Left colon (tissue), 2 donors: ENCODE measurements at places on chromosomes 11 and 22. TPM values are rescaled to one million over a fixed set of nuclear protein-coding genes. Genes with fewer than 3 reads are reported as not detected.

GRCh38 chr11:117716521-117717440, 80.2 kb downstream of the DSCAML1 start:
- DNase-seq: no peak

DNA sequence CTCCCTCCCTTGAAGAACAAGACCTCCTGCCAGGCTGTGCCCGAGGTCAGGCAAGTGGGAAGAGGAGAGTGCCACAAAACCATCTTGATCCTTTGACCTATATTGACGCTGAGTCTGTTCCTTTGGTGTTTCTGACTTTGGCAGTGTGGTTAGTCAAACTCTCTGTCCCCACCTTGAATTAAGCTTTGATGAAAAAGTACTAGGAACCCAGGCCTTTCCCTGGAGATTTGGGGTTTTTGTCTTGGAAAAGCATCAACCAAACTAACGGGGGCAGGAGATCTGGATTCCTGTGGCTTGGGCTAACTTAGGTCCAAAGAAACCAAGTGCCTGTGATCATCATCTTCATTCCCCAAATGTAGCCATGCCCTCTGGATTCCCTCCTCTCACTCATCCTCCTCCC, 40.4 kb downstream of the ARFGAP2 start:
- DNase-seq: no peak

BDNF gene
- 0.11 TPM for total RNA-seq

- DNase-seq: peak; percentile 11
These were observed 22.1 kb upstream of the BDNF start for GRCh38 chr11:27722117-27722952.

GRCh38 chr11:76543006-76543703, 98.3 kb downstream of the EMSY start:
- no peak for DNase-seq

- no peak for DNase-seq
These were observed 24.2 kb downstream of the ALX4 start for GRCh38 chr11:44285756-44286155.

DNA sequence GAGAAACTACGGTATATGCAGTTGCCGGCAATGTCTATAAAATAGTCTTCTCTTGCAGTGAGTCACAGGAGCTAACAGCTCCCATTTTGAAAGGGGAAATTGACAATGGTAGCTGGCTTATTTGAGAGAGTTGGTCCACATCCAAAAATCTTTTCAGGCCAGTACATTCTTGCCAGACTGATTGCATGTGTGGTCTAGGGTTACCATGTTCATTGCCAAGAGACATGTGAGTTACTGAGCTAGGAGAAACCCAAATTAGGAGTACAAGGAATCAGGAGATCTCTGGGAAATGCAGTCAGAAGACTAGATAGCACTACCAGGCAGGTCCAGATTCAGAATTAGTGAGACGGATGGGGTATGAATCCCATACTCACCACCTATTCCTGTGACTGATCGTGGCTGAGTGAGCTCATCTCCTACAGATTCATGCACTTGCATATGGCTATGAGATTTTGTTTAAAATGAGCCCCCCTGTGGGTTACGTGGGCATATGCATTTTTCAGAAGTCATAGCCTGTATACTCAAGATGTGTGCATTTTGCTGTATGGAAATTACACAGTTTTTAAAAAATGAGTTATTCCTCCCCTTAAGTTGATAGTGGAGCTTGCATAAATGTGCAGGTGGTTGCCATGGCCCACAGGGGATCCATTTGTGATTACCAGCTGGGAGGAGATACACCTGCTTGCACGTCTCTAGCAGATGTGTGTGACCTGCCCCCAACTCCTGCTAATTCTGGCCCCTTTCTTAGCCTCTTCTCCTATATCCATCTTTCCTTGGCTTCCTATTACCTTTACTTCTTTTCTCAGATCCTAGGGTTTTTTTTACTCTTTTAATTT, 102.7 kb downstream of the COMMD9 start:
- no peak for DNase-seq

GRCh38 chr22:36301384-36301828, 48.5 kb downstream of the APOL1 start:
- peak; percentile 73 for DNase-seq

GRCh38 chr22:27388090-27388600, 413.4 kb downstream of the MN1 start:
- DNase-seq: no peak

- DNase-seq: no peak
These were observed 88.6 kb upstream of the DBX1 start for GRCh38 chr11:20248871-20249270.

HRAS gene
- 58.1 TPM for total RNA-seq

- no peak for DNase-seq
These were observed 80.5 kb upstream of the LINC01488 start for GRCh38 chr11:69400771-69401590.

KDELR3 gene
- 17.2 TPM for total RNA-seq

LAYN gene
- total RNA-seq: 1.9 TPM

DNA sequence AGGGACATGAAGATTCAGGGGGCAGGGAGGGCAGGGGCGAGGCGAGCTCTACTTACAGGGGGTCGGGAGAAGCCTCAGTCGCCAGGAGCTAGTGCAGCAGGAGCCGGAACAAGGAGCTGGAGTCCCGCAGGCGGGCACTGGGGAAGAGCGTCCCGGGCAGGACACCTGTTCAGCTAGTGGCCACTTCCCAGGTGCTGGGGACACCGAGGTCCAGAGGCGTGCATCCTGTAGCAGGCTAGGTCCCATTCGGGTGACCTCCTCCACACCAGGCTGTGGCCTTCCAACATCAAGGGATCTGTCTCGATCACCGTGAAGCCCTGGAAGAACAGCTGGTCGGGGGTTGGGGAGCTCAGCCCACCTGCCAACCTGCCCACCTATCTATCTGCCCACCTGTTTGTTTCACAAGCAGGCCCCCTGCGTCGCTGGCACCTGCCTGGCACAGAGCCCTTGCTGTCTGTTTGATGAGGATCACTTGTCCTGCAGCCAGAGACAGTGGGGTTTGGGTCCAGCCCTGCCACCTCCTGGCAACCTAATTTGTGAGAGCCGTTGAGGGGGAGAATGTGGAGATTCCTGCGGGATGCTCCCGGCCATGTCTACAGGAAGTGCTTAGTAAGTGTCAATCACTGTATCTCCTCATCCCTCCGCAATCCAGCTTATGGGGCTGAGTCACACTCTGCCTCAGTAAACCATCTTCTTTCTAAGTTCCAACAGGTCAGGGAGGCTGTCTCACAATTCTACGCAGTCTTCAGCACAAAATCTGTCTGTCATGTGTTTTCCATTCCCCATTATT, 940.9 kb downstream of the BRD1 start:
- no peak for DNase-seq

SYNGR1 gene
- 4.4 TPM for total RNA-seq

DNA sequence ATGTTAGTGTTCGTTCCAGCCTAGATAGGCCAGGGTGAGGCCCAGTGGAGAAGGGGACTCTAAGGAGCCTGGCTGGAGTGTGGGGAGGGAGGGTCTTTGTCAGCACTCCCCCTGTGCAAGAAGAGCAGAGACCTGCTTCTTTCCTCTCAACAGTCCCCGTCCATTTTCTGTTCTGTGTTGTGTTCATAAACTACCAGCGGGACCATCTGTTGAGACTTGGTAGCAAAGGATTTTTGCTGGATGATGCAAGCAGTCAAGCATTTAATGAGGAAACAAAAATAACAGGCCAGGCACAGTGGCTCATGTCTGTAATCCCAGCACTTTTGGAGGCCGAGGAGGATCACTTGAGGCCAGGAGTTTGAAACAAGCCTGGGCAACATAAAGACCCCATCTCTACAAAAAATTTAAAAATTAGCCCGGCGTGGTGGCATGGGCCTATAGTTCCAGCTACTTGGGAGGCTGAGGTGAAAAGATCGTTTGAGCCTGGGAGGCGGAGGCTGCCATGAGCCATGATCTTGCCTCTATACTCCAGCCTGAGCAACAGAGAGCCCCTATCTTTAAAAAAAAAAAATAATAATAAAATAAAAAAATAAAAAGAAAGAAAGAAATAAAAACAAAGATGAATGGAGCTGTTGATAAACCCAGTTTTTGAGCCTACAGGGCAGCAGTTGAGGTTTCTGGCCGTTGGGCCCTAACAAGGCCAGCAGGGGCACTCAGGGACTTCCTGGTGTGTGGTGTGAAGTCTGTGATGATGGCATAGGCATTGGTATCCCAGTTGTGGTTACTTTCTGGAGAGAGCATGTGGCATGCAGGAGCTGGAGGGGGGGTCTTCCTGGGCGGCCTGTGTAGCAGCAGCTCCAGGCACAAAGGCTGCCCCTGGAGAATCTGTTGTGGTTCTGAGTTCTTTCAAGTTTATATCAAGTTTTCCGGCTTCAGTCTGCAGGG, 1.7 kb upstream of the TXNRD2 start:
- DNase-seq: no peak

DNA sequence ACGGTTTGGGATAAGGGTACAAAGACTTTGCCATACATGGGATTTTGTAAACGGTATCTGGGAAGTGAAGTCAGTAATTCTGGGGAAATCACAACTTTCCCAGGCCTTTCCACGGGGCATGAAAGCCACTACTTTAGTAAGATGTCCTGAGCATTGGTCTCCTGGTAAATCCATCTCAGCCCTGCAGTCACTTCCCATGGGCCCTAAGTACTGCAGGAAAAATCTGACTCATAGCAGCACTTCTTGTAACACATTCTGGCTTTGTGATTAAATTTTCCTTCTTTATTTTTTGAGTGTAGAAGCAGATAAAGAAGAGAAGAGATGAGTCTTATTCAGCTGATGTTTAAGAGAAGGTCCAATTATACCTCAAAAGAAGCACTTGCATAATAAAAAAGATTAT, 67.6 kb downstream of the BLID start:
- DNase-seq: no peak

DNA sequence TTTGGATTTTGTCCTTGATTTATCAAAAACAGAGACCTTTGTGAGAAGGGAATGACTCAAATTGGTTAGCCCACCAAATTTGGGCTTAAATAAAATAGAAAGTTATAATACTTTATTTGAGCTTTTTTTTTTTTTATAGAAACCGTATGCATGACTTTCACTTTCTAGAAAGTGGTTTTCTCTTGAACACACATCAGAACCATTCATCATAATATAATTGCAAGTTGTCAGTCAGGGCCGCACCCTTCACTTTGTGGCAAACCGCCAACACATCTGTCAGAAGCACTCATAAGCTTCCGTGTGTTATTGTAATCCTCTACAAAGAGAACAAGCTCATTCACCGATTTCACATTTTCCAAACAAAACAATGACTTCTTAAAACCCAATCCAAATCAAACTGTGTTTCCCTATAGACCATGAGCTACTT, 76.1 kb downstream of the SOX6 start:
- peak; percentile 94 for DNase-seq

GRCh38 chr22:37485395-37486223, 575 bp downstream of the MFNG start:
- no peak for DNase-seq

- peak; percentile 46 for DNase-seq
These were observed 28.7 kb downstream of the ZNRF3 start for GRCh38 chr22:28911777-28912669.

CHRM4 gene
- 3.1 TPM for total RNA-seq

- DNase-seq: no peak
These were observed 21.9 kb downstream of the IGSF9B start for GRCh38 chr11:133934599-133935550.

RDX gene
- total RNA-seq: 16.4 TPM

MRGPRF gene
- total RNA-seq: 3.4 TPM

DNA sequence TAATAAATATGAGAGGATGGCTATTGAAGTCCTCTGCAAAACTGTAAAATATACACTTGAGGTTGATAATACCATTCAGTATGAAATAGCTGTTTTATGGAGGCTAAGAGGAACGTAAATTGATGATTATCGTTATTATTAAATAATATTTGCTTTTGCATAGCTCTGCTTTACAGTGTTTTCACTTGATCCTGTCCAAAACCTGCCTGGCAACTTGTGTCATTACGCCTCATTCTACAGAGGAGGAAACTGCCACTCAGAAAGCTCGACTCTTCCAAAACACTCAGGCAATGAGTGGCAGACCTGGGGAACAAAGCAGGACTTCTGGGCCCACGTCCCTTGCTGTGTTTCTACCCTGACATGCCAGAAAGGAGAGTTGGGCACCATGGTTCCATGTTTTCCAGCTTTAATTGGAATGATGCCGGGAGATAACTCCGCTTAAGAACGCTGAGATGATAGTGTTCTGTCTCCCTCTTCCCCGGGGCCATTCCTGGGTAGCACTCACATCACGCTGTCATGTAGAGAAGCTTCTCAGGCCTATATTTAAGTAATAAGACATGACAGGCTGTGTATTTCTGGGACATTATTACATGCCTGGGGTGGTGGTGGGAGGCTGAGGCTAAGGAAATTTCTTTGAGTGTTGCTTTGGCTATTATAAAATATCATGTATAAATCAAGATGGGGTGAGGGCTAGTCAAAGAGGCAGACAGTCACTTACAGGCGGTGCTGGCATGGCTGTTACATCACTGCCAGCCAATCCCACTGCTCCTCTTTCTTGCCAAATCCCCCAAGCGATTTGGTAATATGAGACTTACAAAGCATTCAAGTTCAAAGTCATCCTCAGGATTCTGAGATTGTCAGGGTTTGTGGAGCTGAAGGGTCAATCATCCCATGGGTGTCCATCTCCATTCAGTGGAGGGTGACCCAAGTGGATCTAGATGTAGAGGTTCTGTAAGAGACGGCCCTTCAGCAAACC, 501.7 kb downstream of the INSC start:
- no peak for DNase-seq

DNA sequence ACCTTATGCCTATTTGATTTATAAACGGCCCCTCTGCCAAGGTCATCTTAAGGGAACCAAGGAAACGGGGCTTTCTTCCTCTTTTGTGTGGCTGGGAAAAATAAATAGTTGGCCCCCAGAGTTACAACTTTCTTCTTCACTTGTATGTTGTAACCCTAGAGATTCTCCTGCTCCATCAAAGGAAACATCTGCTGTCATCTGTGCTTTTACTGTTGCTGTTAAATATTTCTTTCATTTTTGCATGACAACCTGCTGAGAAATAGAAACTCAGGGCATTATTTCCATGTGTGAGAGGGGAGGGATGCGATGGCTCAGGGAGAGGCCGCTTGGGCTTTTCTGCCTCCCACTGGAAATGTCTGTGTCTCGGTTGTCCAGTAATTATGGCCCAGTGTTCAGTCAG, 21.8 kb upstream of the CDC42EP2 start:
- DNase-seq: no peak

KCNK4 gene
- total RNA-seq: not detected

DNA sequence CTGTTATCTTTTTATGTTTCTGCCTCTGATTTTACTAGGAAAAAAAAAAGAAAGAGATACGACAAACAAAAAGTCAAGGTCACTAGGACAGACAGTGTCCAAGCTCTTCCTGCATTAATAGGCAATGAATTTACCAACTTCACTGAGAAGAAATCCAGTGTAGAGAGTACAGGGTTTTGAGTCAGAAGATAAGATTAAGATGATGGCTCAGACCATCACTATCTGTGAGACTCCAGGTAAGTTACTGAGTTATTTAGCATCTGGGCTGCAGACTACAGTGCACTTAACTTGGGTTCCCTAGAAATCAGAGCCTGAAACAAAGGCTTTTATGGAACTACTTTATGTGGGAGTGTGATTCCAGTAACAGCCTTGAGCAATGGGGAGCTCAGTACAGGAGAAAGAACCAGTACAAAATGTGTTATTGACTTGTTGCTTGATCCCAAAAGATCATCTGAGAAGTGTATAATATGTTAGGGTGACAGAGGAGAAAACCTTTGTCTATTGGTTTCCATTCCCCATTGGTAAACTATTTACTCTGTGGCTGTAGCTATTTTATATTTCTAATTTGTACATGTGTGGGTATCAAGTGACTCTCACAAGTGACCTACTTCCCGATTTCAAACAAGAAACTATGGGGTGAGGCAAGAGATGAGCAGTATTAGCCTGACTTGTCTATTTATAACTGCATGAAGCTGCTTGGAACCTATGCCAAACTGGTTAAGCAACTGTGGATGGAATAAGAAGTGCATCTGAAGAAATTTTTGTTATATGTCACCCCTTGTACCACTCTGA, 395.8 kb downstream of the RAB38 start:
- no peak for DNase-seq

MMP8 gene
- not detected for total RNA-seq
